ENCODE measurements at places on chromosomes 5 and 9.

GRCh38 chr5:40521108-40521785 is 158.5 kb upstream of the PTGER4 start:
- no peak for DNase-seq

DNA sequence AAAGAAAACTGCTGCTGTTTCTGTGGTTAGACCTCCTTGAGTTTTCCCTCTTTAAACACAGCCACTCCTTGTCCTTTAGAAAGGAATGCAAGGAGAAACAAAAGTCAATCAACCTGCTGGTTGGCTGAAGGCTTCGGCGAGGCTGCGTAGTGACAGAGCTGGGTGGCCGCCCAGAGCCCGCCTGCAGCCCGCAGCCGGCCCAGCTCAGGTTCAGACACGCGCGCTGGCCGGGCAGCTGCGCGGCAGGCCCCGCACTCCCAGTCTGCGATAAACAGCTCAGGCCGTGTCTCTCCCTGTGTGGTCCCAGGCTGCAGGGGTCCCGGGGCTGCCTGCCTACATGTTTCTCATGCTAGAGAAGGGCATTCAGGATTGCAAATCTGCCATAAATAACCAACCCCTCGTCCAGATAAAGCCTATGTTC is 115.4 kb downstream of the HSD17B3 start:
- peak; percentile 82 for DNase-seq

DNA sequence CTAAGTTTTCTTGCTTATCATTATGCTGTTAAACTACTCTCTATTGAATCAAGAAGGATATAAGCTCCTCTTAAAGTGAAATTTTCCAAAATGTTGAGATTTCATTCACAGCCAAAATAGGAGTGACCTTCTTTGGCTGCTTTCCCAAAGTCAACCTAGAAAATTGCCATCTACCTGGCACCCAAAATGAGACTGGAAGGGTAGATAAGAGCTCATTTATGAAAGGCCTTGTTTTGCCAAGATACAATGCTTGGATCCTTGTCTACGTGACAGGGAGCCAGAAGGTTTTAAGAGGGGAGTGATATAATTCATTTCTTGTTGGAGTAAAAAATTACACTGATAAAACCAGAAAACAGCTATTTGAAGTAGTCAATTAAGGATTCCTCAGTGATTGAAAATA is 287.1 kb downstream of the IZUMO3 start:
- no peak for DNase-seq

DNA sequence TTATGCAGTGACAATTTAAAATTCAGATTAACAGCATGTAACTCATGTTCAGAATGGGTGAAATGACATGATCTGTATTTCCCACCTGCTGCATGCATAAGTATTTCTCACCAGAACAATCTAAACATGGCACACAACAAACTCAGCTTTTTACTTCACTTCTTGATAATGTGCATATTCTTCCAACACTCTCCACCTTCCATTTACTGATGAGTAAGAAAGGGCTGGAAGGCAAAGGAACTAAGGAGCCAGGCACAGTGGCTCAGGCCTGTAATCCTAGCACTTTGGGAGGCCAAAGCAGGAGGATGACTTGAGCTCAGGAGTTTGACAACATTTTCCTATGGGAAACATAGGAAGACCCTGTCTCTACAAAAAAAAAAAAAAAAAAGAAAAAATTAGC is 35.8 kb upstream of the SAP30L start:
- DNase-seq = no peak

GRCh38 chr5:10617103-10617502 is 53.2 kb downstream of the ANKRD33B start:
- DNase-seq = no peak

DNA sequence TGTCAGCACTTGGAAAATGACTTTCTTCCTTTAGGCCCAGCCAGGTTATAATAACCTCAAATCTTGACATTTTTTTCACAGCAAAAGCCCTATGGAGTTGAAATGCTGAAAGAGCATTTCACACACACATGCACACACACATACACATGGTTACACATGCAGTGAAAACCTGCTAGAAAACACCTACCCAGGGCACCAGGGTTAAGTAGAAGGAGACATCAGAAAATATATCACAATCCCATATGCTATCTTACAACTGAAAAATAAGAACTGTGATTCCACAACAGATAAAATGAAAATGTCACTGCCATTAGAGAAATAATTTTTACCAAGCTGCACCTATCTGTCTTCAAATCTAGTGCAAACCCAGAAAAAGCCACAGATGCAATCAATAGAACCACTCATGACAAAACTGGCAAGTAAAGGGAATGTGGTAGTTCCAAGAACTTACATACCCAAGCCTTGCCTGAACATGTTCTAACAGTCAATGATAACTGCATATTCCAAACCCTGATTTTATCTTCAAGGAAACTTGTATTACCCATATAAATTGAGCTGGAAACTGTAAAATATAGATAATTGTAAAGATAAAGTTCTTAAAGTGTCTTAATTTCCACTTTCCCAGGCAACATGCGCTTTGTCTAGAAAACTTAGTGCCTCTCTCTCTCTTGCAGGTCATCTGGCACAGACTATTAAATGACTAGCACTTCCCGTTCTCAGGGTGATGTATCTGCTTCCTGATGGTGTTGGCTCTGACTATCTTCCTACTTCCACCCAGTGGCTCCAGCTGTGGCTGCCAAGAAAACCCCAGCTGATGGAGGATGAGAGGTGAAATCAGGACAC is 250.2 kb upstream of the PTGER4 start:
- DNase-seq = no peak

GRCh38 chr9:122205176-122205575 is 23.6 kb downstream of the LHX6 start:
- no peak for DNase-seq

All from prostate gland (tissue), 2 donors.